Muscle of leg (tissue), 16 donors: ENCODE measurements at places on chromosomes 12 and 14. TPM values are rescaled to one million over a fixed set of nuclear protein-coding genes. Genes with fewer than 3 reads are reported as not detected.
A peak's percentile ranks its signal among the peaks of the same experiment; 100 is the strongest.

GRCh38 chr12:65329721-65330120 is 51.2 kb downstream of the MSRB3 start:
- no peak for DNase-seq

- peak; percentile 86 for DNase-seq
These were observed 1.3 kb downstream of the DCAF5 start for GRCh38 chr14:69151458-69152180.

DNA sequence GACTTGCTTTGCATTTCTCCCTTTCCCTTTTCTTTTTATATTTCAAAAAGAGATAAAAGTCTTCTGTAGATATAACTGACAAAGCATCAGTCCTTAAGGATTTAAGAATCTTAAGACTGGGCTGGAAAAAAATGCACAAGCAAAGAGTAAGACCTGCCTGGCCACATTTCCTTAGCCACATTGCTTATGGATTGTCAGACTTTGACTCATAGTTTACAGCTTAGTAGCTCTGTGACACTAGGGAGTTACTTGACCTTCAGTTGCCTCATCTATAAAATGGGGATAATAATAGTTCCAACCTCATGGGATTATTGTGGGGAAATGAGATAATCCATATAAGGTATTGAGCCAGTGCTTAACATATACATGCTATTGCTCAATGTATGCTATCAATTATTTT is 66.4 kb upstream of the STK38L start:
- DNase-seq = no peak

GRCh38 chr12:2229661-2230539 is 177.1 kb downstream of the CACNA1C start:
- peak; percentile 41 for DNase-seq

DNA sequence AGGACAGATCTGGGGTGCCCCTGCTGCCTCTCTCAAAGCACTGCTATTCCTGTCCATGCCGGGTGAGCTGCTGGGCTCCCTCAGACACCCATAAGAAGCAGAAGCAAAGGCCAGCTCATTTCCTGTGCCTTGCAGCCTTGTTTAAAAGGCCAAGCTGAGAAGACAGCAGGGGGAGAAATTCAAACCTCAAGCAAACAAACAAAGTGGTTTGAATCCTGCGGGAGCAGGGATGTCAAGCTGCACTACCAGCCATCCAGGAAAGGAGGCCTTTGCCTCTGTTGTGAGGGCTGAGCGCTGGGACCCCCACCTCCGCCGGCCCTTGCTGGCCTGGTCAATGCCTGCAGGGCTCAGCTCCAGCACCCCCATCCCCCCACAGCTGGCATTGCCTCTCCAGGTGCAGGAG is 176.5 kb downstream of the PIWIL1 start:
- DNase-seq = no peak

DNA sequence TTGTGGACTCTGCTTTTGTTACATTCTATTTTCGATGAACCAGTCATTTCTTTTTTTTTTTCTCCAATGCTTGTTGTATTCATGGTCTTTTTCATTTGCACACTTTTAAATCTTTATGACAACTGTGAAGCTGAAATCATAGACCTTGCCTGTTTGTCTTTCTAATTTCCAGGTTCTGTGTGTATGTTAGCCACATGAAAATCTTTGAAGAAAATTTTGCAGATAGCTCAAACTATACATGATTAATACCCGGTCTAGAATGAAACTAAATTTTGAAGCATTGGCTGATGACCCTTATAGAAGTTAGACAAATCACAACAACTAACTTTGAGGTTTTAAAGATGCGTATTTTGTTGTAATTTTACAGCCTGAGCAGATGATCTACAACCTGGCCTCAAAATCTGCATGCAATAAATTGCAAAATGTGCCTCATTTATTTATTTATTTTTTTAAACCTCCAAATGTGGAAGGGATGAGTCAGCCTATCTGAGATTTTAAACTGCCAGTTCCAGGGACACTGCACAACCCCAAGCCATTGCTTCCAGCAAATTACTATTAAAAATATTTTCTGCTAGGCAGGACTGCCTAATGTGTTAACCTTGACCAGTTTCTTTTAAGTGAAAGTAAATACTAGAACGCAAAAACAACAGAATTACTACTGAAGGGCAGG is 96.3 kb upstream of the NAV3 start:
- no peak for DNase-seq

GRCh38 chr12:4645023-4645422 is 3.8 kb downstream of the AKAP3 start:
- no peak for DNase-seq

- no peak for DNase-seq
These were observed 259.0 kb upstream of the E2F7 start for GRCh38 chr12:77324416-77324762.

GRCh38 chr12:11595080-11595479 is 54.4 kb upstream of the ETV6 start:
- no peak for DNase-seq

GRCh38 chr14:54209511-54210250 is 187.1 kb upstream of the CDKN3 start:
- DNase-seq = no peak

GRCh38 chr12:10331642-10332239 is 24.1 kb downstream of the KLRD1 start:
- DNase-seq = peak; percentile 65

GRCh38 chr12:19665121-19665900 is 226.0 kb downstream of the AEBP2 start:
- DNase-seq = peak; percentile 73

DNA sequence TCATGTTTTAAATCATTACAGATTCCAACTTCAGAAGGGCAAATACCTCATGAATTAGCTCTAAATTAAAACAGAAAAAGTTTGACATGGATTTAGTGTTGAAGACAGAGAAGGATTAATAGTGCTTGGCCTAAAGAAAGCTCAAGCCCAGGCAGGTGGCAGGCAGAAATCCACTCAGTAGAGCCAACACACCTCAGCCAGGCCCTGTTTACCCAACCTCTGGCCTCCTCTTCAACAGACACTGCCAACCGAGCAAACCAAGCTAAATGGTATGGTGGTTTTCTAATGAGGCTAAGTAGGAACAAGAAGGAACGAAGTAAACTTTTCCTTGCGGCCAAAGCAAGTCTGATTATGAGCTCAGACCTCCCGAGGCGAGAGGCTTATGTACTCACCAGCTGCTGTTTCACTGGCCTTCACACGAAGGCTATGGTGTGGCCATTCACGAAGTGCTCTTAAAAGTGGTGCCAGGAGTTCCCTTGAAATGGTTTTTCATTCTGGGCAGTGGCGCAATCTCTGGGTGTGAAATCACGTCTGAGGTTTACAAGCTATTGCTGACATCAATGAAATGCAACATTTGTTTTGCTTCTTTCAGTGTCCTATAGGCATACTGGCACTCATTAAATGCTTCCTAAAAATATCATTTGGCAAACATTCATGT is 124.1 kb upstream of the LGR5 start:
- peak; percentile 40 for DNase-seq

- DNase-seq = no peak
These were observed 222.3 kb downstream of the PTPRO start for GRCh38 chr12:15544589-15544988.

DNA sequence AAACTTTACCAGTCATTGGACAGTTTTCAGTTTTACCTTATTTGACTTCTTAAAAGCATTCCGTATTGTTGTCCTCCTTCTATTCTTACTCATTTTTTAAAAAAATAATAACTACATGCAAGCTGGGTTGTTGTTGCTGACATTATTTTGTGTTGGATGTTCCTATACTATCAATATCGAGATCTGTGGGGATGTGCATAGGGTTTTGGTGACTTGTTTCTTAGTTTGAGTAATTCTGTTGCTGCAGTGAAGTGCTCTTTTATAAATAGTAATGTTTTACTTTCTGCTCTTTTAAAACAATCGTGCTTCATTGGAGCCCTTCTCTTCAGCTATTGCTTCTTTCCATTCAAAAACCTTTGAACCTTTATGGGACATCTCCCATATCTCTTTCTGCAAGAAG is 79.4 kb downstream of the METTL25 start:
- DNase-seq = no peak

GRCh38 chr12:130338794-130339601 is 1.3 kb downstream of the PIWIL1 start:
- DNase-seq = no peak

Gene KIF5A
- 0.04 TPM for total RNA-seq

Gene IFNG-AS1
- total RNA-seq = 0.31 TPM

Gene NR2C1
- total RNA-seq = 34.4 TPM

Gene RHOJ
- total RNA-seq = 7.1 TPM

Gene CLEC1B
- 0.13 TPM for total RNA-seq

Gene KRT8
- 1.1 TPM for total RNA-seq

Gene BHLHE41
- total RNA-seq = 1.6 TPM
